ENCODE measurements at places on chromosomes 7 and 10.

DNA sequence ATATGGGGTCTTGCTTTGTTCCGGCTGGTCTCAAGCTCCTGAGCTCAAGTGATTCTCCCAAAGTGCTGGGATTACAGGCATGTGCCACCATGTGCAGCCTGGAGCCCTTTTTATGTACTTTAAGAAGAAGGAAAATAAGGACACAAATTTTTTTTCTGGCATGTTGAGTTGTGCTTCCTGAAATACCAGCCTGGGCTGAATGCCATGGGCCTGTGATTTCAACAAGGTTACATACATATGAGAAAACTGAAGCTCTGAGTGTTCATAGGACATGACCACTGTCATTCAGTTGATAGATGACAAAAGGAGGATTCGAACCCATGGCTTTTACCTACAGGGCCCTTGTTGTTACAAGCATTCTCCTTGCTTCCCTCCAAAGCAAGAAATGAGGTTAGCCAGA lies 36.1 kb downstream of the ST8SIA6 start:
- no peak for DNase-seq

DNA sequence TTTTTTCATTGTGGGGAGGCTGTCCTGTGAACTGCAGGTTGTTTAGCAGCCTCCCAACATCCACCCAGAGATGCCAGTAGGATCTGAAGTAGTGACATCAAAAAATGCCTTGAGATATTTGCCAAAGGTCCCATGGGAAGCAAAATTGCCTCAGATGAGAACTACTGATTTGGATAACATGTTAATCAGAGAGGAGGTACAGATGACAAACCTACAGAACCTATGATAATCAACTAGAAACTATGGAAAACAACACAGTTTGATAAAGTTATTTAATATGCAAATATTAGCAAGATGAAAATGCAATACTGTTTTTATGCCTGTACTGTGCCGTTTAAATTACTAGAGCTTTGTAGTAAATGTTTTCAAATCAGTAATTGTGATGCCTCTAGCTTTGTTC lies 90.9 kb upstream of the NOBOX start:
- DNase-seq: no peak

DNA sequence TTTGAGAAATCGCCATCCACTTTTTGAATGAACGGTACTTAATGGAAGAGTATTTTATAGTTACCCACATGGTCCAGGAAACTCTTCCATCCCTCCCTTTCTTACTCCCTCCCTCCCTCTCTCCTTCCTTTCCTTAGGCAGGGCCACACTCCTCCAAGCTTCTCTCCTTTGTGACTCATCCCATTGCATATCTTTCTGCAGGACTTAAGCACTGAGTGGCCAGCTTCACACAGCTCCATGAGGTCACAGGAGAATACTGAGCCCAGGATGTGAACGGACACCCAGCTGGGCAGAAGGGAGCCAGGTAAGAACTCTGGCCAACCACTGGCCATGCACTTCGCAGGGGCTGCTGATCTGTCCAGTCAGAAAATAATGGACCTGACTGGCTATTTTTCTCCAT lies 189.7 kb upstream of the ADCY1 start:
- DNase-seq: no peak

DNA sequence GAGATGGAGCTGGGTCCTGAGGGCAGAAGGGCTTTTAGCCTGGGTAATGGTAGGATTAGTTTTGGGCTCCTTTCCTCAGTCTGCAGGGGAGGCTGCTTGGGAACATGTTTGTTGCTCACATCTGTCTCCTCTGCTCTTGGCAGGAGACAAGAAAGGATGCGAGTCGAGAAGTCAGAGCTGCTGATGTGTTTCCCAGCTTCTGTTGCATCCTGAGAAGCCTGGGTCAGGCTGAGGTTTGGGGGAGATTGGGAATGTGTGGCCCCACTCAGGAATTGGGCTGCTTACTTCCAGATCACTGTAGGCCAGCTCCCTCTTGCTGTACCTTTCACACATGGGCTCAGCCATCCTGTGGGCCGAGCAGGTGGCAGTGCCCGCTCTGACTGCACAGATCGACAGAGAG lies 79.2 kb downstream of the CCNY start:
- DNase-seq: no peak

DNA sequence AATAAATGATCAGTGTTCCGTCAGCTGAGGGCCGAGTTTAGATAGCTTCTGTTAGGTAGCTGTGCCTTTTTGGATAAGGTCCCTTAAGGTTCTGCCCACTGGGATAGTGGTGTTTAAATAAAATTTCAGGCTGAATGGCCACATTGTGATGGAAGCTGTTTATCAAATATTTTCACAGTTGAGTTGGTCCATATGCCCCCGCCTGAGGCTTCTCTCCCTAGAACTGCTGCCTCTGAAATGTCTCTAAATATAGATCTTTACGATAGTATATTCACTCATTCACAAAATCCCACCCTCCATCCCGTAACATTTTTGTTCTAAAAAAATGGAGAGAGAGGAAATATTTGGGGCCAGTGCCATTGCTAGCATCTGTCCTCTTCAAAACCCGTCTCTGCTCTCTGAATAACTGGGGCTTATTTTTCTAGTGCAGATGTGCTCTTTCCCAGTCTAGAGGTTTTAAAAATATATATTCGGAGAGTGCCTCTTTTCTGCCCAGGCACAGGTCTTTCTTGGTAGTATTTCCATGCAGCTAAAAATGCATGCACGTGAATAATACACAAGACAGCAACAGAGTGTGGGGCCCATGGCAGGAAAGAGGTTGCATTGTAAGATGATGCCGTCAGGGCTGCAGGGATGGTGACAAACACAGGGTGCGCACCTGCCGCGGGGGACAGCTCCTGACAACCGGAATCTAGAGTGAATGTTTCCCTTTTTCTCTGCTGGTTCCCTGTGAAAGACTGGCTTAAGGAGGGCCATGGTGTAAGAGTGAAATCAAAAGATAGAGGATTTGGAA lies 105.4 kb upstream of the BTBD16 start:
- no peak for DNase-seq

Data from NB4 (cell line).